ENCODE measurements at places on chromosomes 2 and 18.

DNA sequence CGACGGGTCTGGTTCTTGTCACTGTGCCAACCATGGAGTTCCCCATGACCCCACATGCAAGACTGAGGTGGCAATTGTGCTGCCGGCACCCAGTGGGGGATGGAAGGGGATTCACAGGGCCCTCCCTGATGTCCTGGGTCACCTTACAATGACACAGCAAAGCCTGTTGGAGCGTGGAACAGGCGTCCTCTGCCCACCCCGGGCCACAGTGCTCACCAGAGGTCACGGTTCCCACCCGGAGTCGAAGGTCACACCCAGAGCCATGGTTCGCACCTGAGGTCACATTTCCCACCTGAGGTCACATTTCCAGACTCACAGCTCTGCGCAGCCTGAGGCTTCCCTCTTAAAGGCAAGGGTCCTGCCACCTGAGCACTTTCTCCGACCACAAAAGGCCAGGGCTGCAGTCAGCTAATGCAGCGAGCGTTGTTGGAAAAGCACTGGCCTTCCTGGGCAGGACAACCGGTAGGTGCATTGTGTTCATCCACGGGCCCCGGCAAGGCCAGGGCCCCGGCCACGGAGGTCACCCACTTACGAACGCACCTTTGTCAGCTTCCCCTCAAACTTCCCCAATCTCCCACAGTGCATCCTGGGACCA, 24.0 kb downstream of the KIF1A start:
- DNase-seq: no peak

DNA sequence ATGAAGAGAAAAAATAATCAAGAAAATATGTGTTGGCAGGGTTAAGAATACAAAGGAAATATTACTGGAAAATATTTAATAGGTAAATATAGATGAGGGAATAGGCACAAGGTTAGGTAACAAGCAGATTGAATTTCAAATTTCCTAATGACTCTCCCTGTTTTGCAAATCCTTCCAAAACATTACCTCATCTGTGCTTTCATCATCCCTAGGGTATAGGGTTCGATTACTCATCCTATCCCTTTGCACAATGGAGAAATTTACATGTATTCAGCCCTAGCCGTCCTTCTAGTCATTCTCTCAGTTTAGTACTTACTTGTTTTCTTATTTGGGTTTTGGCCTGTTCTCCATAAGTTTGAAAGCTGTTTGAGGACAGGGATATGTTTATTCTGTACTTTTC, 864.6 kb upstream of the FSHR start:
- DNase-seq: no peak

DNA sequence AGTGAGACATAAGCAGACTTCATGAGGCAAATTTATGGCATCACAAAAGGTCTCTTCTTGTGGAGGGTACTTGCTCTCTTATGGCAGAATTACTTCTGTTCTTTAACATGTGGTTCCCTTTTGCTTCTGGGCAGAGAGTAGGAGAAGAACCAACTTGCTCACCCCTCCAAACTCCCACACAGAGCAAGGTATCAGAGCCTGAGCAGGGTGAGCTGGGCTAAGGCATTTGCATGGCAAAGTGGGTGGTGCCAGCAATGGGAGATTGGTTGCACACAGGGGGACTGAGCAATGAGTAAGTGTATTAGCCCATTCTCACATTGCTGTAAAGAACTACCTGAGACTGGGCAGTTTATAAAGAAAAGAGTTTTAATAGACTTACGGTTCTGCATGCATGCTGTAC, 64.2 kb upstream of the ITGB6 start:
- DNase-seq: no peak

- DNase-seq: no peak
Measured at GRCh38 chr2:219116776-219117646, 43.6 kb downstream of the NHEJ1 start.

DNA sequence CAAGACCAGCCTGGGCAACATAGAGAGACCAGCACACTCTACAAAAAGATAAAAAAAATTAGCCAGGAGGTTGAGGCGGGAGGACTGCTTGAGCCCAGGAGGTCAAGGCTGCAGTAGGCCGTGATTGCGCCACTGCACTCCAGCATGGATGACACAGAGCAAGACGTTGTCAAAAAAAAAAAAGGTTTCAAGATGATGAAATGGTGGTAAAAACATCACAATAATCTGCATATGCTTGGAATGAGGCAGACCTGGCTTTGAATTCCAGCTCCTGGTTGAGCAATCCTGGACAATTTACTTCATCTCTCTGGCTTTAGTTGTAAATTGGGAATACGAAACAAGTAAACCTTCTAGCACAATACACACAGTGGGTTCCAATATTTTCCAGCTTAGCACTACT, 24.1 kb downstream of the USP40 start:
- DNase-seq: no peak

- no peak for DNase-seq
Measured at GRCh38 chr2:33488715-33489540, 12.5 kb downstream of the RASGRP3 start.

GRCh38 chr18:13324880-13325279, 106.3 kb downstream of the LDLRAD4 start:
- no peak for DNase-seq

- DNase-seq: no peak
Measured at GRCh38 chr18:6976935-6977334, 140.7 kb downstream of the LAMA1 start.

GRCh38 chr2:108449410-108450130, 564 bp downstream of the GCC2 start:
- peak; percentile 35 for DNase-seq

- DNase-seq: no peak
Measured at GRCh38 chr2:220143336-220143735, 515.9 kb downstream of the SLC4A3 start.

- no peak for DNase-seq
Measured at GRCh38 chr18:12432881-12433280, 25.2 kb downstream of the PRELID3A start.

DNA sequence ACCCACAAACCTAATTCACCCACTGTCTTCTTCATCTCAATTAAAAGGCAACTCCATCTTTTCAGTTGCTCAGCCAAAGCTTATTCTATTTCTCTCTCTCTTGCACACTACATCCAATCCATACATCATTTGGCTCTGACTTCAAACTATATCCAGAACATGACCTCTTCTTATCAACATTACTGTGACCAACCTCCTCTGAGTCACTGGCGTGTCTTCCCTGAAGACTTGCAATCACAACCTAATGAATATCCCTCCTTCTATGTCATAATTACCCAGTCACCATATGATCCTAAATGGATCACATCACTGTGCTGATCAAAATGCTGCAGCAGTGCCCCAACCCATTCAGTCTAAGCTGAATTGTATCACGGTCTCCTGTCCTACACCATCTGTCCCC, 22.6 kb upstream of the SULT1C3 start:
- DNase-seq: no peak

GRCh38 chr2:131077966-131078365, 15.3 kb downstream of the FAM168B start:
- DNase-seq: no peak

- no peak for DNase-seq
Measured at GRCh38 chr2:6959751-6960150, 42.5 kb downstream of the RNF144A start.

DNA sequence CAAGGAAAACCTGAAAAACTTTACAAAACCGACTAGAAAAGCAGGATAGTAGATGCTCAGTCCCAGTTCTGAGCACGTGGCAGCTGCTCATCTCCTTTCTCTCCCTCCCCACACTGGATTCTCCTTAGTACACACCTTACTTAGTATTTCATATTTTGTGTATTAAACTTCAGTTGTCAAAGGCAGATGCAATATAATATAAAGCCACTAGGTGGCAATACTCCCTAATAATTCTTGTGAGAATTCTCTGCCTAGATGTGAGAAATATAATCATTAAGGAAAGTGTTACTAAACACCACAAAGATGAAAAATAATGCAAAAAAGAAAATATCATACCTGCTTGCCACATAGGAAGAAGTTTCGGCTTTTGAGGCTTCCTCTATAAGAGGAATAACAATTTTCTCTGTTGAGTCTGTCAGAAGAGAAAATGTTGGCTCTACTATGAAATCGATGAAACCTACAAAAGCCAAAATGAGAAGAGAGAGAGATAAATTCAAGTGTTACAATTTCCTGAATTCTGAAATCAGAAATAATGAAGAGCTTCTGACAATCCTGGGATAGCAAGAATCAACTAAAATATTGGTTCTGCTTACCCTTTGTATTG, 200.6 kb downstream of the PPP1R1C start:
- DNase-seq: peak; percentile 32

DNA sequence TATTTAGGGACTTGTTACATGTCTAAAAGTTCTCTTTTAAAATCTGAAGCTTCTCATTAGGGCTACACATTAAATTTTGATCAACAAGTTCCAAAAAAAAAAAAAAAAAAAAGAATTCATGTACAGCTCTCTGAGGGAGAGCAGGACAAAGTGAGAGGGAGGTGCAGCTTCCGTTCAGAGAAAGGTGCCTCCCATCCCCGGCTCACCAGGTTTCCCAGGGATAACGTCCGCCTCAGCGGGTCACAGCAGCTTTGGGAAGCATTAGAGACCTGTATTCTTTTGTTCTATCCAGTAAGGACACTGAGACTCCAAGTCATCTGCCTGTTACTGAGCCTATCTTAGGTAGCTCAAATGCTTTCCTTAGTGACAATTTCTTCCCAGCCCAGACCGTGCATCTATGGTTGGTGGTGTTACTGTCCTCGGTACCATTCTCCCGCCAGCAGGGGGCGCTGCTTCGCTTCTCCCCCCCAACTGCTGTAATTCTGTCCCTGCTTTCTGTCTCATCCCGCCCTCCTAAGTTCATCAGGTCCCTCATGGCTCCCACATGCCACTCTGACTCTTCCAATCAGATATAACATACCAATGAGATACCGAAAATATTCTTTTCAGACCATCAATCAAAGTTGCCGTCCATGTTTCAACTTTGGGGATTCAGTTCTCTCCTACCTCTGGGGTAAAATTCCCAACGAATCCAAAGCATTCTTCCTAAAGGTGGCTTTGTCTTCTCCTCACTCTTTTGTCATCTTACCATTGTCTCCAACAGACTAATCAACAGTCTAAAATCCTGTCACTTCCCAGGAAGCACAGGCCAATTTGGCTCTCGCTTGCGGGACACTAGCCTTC, 466.5 kb downstream of the METTL4 start:
- peak; percentile 10 for DNase-seq

DNA sequence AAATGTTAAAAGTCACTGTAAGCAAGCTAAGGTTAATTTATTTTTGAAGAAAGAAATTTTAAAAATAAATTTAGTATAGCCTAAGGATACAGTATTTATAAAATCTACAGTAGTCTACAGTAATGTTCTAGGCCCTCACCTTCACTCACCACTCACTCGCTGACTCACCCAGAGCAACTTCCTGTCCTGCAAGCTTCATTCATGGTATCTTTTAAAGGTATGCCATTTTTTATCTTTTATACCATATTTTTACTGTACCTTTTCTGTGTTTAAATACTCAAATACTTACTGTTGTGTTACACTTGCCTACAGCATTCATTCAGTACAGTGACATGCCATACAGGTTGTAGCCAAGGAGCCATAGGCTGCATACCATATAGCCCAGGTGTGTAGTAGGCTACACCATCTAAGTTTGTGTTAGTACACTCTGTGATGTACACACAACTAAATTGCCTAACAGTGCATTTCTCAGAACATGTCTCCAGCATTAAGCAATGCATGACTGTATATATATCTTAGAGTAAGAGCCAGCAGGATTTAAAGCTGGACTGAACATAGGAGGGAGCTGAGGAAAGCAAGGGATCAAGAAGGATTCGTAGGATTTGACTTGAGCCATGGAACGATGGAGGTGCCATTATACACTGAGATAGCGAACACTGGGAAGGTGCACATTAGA, 83.1 kb upstream of the KLF7 start:
- DNase-seq: no peak

DNA sequence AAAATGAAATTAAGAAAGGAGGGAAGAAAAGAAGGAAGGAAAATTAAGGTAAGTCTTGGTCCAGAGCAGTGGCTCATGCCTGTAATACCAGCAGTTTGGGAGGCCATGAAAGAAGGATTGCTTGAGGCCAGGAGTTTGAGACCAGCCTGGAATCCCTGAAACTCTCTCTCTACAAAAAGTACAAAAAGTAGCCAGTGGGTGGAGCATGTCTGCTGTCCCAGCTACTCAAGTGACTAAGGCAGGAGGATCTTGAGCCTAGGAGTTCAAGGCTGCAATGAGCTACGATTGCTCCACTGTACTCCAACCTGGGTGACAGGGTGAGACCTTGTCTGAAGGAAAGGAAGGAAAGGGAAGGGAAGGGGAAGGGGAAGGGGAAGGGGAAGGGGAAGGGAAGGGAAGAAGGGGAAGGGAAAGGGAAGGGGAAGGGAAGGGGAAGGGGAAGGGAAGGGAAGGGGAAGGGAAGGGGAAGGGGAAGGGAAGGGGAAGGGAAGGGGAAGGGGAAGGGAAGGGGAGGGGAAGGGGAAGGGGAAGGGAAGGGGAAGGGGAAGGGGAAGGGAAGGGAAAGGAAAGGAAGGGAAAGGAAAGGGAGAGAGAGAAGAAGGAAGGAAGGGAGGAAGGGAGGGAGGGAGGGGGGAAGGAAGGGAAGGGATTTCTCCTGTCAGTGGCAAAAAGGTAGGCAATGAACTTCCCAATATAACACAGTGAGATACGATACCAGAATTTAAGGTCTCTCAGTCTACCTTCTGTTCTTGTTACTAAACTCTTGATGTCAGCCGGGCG, 412.8 kb downstream of the CMPK2 start:
- DNase-seq: no peak

DNA sequence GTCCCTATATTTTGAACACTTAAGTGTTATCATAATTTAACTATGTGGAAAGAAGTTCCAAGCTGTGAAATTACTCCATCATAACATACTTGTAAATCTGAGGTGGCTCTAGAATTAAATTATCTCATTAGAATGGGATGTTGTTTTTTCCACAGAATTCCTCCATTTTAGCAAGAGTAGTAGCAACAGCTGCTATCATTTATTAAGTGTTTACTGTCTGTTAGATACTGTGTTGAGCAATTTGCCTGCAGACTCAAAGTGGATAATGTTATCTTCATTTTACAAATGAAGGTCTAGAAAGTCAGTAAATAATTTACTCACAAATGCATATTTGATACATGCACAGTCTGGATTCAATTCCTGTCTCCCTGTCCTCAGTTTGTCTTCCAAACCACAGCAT, 504.8 kb upstream of the NRP2 start:
- DNase-seq: no peak
